ENCODE measurements at places on chromosomes 5 and 9. TPM values are rescaled to one million over a fixed set of nuclear protein-coding genes. Genes with fewer than 3 reads are reported as not detected.

DNA sequence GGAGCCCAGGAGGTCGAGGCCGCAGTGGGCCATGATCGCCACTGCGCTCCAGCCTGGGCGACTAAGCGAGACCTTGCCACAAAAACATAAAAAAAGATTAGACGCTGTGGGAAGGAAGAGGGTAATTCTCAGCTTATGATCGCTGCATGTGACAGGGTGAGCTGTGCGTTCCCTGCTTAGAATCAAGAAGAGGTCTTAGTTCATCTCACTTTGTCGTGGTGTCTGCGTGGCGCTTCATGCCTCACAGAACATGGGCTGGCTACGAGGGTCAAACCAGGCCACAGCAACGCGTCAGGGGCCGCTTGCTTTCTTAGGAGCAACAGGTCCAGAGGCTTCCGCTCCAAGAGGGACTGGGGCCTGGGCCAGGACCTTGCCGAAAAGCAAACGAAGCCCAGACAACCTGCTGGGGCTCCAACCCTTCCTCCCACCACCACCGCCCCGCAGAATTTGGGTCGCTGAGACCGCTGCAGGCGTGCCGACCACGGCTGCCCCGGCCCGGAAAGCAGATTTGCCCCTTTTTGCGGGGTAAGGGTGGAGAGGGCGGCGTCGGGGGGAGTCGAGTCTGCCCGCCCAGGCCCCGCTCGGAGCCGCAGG lies 10.0 kb upstream of the GRIN1 start:
- DNase-seq: peak; percentile 39

DNA sequence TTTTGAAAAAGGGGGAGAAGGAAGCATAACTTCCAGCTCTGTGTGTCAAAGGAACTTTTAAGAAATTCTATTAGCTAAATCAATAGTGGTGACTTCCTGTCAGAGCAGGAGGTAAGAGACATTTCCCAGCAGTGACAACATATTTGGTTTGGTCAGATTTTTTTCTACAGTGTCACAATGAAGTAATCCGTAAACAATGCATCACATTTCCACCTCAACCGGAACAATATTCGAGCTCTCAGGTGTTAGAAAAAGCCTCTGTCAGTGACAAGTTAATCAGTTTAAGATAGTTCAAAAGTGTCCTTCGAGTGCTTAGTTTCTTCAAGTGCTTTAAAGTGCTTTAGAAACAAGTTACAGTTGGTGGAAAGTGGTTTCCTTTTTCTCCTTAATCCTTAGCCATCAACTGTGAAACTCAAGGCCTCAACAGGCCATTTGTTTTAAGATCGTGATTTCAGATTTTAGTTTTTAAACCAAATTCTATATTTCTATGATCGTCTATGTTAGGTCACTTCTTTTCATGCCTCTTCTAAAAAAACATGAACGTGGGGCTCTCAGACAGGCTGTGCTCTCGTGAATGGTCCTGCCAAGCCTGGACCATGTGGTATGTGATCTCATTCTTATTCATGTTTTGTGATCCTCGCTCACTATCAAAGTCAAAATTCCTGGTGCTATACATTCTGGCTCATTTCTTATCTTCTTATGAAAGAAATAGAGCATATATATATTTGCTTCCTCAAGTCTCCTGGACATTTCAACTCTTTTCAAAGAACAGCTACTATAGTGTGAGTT lies 181.9 kb upstream of the HMHB1 start:
- no peak for DNase-seq

DNA sequence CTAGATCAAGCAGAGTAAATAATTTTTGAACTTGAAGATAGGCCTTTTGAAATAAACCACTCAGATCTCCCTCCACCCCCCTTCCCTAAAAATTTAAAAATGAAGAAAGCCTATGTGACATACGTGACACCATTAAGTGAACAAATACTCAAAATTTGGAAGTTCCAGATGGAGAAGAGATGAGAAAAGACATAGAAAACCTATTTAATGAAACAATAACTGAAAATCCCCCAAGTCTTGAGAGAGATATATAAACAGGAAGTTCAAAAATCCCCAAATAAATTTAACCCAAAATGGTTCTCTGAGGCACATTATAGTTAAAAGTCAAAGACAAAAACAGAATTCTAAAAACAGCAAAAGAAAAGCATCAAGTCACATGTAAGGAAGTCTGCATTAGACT lies 428.6 kb downstream of the PSAT1 start:
- no peak for DNase-seq

GRM6 gene
- total RNA-seq: not detected

GHR gene
- total RNA-seq: under 0.01 TPM

IL13 gene
- not detected for total RNA-seq

DNA sequence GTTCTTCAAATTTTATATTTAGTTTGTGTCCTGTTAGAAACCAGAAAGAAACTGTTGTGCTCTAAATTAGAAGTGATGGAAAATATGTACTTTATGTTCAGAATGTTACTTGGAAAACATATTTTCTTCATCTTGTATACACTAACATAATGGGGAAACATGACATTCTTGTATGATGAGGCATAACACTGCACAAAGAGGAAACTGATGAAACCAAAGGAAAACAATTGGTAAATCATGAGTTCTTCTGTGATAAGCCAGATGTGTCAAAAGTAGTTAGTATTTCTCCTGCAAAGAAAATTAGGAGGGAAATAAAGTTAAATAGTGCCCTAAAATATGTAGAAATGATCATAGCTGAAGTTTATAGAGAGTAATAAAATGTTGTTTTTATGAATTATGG lies 111.1 kb upstream of the FBN2 start:
- DNase-seq: no peak

DNA sequence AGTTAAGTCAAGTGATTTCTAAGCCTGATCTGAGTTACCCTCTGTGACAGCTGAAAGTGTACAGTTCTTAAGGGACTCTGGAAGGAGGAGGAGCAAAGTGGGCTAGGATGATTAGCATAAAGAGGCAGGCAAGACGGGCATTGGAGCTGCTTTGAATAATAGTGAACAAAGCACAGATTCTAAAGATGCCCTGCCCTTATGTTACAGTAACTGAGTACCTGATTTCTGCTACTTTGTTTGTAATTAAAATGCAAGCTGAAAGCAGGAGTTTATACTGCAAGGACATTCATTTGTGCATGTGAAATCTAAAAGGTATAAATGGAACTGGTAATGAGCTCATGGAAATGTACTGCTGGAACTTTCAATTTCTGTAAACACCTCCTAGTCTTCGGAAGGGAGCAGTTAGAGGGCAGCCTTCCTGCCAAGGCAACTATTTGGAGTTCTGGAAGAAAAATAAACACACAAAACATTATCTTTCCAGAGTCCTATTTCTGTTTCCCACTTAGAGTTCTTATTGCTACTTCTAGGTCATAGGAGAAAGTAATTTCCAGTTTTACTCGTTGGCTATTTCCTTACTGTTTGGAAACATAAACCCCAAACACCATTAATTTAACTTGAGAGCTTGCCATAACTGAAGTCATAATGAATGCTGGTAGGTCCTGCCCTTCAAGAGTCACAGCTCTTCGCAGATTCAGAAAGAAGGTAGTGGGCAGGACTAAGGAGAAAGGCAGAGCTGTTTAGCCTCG lies at the start of gene RANBP3L:
Gene RANBP3L (minus strand): TSS at position 45 of the 746 bp plus-strand sequence. CDS start 486 bp downstream, outside the sequence.
- peak; percentile 64 for DNase-seq

GRCh38 chr5:37189355-37189754 lies 59.8 kb downstream of the CPLANE1 start:
- no peak for DNase-seq

MVB12B gene
- 1.6 TPM for total RNA-seq

- DNase-seq: peak; percentile 15
Observed at GRCh38 chr5:55187370-55187769, 14.4 kb upstream of the CDC20B start.

- DNase-seq: no peak
Observed at GRCh38 chr5:10334831-10335230, 18.7 kb upstream of the MARCHF6 start.

- DNase-seq: no peak
Observed at GRCh38 chr9:134350416-134350994, 24.2 kb downstream of the RXRA start.

- no peak for DNase-seq
Observed at GRCh38 chr5:4204276-4205141, 608.9 kb downstream of the IRX1 start.

DNA sequence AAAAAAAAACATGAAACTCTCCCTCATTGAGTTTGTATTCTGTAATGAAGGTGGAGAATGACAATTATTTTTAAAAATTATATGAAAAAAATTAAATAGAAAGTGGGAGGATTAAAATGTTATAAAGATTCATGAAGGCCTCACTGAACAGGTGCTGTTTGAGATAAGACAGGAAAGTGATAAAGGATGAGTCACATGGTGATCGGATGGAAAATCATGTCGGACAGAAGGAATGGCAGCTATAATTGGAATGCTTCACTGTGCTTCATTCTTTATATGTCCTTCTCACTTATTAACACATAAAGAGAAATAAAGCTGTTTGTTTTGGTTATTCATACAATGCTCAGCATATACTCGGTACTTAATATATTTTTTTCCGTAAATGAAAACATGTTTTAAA lies 464.5 kb upstream of the RGMB start:
- peak; percentile 42 for DNase-seq

GRCh38 chr5:173843794-173844193 lies 44.4 kb upstream of the CPEB4 start:
- no peak for DNase-seq

SPINK13 gene
- not detected for total RNA-seq

PPP2R2B gene
- total RNA-seq: not detected

- DNase-seq: no peak
Observed at GRCh38 chr5:150109921-150110320, 23.6 kb upstream of the CSF1R start.

GRCh38 chr5:69046375-69046957 lies 47.3 kb upstream of the SLC30A5 start:
- peak; percentile 37 for DNase-seq

- DNase-seq: peak; percentile 93
Observed at GRCh38 chr5:147554261-147554817, 44.5 kb upstream of the DPYSL3 start.

PFN3 gene
- total RNA-seq: not detected

- no peak for DNase-seq
Observed at GRCh38 chr5:133928587-133929393, 39.6 kb downstream of the C5orf15 start.

DNA sequence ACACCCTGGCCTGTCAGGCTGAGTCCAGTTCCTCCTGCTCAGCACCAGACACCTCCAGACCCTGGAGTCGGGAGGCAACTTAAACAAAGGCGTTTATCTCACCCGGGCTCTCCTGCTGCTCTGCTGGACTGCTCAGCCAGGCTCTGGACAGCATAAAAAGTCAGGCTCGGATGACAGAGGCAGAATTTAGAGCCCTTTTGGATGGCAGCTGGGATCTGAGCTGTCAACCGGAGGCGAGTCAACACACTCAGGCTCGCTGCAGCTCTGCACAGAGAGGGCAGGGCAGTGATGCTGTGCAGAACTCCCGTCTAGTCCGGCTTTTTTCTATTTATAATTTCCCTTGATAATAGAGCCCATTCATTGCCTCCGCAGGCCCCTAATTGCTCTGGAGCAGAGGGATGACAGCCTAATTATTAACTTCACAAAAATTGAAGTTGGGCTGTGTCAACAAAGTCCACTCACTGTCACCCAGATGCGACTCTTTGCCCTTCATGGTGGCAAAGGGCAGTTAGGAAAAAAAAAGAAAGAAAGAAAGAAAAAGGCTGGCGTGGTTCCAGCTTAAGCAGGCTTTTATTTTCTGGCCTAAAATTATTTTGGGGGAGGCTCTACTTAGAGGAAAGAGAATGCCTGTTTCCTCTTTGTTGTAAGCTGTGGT lies 37.6 kb downstream of the STC2 start:
- DNase-seq: peak; percentile 39

- no peak for DNase-seq
Observed at GRCh38 chr9:120410925-120411501, 169.0 kb downstream of the CDK5RAP2 start.

DNA sequence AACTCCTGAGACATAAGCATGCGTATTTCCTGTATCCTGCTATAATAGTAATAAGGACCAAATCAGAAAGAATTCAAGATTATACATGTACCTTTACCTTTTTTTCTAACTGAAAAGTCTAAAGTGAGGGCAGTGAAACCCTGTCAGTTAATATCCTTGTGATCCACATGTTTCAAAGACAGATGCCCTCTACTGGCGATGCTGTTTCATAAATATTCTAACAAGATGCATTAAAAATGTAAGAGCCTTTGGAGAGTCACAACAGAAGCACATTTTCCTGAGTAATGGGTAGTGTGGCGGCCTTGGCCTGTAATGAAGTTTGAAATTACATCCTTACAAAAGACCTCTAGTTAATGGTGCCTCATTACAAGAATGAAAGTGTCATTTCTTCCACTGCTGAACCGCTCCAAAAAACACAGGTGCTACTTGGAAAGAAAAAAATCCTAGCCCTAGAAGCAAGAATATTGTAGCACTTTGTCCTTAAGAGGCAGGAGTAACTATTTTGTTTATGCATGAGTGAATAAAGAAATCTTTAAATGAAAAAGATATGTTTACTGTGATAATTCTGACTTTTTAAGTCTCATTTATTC lies 232.6 kb downstream of the EPB41L4A start:
- peak; percentile 46 for DNase-seq

DNA sequence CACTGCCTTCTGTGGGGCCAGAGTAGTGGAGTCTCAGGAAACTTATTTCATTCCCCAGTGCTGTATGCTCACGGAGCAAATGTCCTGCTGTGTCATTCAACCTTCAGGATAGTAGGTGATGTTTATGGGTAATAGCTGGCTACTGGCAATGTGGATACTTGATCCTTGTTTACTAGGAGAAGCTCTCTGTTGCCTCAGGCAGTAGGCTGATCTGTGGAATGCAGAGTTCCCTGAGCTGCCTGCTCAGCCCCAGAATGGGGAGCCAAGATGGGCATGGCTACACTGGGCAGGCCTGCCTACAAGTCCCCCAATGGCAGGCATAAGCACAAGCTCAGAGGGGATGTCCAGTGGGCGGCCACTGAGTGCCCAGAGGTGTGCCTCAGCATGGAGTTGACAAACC lies 323.1 kb upstream of the KCNN2 start:
- DNase-seq: no peak

DNA sequence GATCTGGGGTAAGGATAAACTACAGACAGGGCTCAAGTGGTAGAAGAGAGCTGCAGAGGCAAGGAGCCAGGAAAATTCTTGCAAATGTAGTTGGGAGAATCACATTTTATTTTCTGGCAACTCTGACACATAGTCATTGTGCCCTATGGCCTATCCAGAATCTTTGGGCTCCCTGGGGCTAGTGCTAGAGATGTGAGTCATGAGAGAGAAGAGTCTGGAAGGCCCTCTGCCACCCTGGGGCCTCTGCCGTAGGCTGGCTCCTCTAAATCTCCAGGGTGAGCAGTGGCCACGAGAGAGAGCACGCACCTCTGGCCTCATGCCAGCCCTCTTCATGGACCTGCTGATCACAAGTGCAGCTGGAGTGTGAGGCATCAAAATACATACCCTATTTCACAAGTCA lies 74.3 kb upstream of the SSBP2 start:
- peak; percentile 93 for DNase-seq
